ENCODE measurements at places on chromosomes 16 and 17. TPM values are rescaled to one million over a fixed set of nuclear protein-coding genes. Genes with fewer than 3 reads are reported as not detected.
A peak's percentile ranks its signal among the peaks of the same experiment; 100 is the strongest.

Gene KCNJ12
- total RNA-seq, result 0.14 TPM

- peak; percentile 93 for DNase-seq
Measured at GRCh38 chr17:42525221-42525620, 10.8 kb upstream of the NAGLU start.

Gene NDUFB10
- 159 TPM for total RNA-seq

Gene CACNG1
- not detected for total RNA-seq

Gene KRT35
- total RNA-seq, result not detected

GRCh38 chr17:61532826-61533225 lies 58.2 kb downstream of the NACA2 start:
- DNase-seq, result no peak

- DNase-seq, result no peak
Measured at GRCh38 chr16:84667600-84668309, 19.4 kb downstream of the KLHL36 start.

DNA sequence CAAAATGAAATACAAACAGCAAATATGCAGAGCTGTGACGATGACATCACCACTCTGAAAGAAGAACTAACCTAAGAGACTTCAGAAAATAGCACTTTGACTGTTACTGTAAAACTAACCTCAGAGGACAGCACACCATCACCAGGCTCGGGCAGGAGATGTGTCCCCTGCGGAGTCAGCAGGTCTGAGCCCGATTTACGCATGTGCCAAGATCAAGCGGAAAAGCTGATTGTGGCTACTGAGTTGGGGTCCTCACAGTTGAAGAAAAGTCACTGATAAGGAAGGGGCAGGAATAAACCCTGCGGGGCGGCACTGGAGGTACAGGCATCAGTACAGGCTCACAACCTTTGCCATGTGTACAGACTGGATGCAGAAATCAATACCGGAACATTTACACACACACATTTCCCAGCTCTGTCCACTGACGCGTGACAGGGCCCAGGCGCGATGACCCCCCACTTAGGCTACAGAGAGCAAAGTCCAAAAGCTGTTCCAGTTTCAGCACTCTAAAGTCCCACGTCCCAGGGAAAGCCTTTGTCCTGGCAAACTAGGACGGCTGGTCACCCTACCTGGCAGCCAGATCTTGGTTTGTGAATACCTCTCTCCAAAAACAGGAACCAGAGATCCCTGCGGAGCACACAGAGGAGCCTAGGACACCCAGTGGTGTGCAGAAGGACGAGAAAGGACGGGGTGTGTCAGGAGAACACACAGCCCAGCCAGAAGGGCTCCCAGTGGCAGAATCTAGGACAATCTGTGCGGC lies 21.5 kb downstream of the TRAP1 start:
- DNase-seq, result no peak

DNA sequence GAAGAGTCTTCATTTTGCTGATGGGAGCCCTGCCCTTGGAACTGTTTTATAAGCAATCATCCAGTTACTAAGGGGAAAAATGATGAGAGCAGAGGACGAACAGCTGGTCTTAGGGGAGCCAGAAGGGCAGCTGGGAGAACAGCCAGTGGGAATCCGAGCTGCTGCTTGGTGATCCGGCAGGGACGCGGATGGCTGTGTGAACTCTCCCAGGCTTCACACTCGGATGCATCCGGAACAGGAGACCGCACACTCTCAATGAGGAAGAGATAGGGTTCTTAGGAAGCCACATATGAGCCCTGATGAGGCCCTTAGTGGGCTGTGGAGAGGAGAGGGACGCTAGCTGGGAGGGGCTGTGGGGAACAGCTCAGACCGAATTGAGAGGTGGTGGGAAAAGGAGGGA lies 5.0 kb upstream of the CACNG5 start:
- no peak for DNase-seq

GRCh38 chr17:46977750-46978488 lies 1.1 kb downstream of the RPRML start:
- DNase-seq, result no peak

GRCh38 chr16:5668553-5668952 lies 571.0 kb upstream of the EEF2KMT start:
- no peak for DNase-seq

Gene XAF1
- 47.3 TPM for total RNA-seq

DNA sequence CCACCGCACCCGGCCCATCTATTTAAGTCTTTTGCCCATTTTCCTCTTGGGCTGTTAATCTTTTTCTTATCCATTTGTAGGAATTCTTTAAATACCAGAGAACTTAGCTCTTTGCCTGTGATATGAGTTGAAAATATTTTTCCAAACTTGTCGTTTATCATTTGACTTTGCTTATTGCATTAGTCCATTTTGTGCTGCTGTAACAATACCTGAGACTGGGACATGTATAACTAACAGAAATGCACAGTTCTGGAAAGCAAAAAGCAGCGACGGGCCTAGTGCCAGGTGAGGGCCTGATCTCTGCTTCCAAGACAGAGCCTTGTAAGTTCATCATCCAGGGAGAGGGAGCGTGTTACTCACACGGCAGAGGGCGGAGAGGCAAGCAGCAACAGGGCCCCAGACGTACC lies 25.6 kb upstream of the BHLHA9 start:
- DNase-seq, result peak; percentile 64

Gene CRISPLD2
- total RNA-seq, result 0.48 TPM

DNA sequence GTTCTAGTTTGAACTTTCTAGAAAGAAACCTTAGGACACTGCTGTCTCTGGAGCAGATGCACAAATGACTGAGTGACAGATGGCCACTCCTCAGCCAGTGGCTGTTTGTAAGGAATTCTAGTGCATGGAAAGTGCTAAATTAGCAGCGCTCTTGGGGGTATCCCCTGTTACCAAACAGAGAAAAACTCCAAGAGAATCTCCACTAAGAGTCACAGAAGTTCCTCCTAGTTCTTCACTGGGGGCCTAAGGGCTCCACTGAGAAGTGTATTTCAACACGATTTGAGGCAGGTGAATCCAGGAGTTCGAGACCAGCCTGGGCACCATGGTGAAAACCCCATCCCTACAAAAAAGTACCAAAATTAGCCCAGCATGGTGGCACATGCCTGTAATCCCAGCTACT lies 18.1 kb upstream of the IRF8 start:
- no peak for DNase-seq

DNA sequence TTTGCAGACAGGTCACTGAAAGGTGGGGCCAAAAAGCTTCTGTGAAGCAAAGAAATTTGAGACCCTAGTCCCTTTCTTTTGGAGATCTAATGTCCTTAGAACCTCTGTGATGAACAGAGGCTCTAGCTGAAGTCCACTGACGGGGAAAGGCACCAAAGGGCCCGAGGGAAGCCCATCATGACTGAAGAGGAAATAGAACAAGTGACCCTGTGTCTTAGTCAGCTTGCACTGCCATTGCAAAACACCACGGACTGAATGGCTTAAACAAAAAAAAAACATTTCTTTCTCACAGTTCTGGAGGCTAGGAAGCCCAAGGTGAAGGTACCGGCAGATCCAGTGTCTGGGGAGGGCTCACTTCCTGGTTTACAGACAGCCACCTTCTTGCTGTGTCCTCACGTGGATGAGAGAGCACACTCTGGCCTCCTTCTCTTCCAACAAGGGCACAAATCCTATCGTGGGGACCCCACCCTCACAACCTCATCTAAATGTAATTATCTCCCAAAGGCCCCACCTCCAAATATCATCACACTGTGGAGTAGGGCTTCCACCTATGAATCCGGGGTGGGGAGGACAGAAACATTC lies 24.3 kb upstream of the ASGR2 start:
- DNase-seq, result no peak

Gene EVPLL
- 0.11 TPM for total RNA-seq

GRCh38 chr17:36889770-36890349 lies 47.4 kb upstream of the LHX1 start:
- no peak for DNase-seq

DNA sequence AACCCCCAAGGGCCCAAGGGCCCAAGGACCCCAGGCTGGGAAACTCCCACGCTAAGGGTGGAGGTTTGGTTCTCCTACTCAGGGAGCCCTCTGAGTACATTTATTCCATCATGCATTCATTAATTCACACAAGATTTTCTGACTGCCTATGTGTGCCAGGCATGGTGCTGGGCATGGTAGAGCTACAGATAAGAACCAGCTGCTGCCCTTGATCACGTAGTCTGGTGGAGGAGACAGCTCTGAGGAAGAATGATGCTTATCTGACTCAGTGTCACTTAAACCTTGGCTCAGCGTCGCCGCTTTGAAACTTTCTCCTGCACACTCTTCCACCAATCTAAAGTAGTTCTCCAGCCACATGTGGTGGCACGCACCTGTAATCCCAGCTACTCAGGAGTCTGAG lies 3.6 kb upstream of the ARL4D start:
- no peak for DNase-seq

- no peak for DNase-seq
Measured at GRCh38 chr16:3879258-3879886, 1.1 kb downstream of the CREBBP start.
